Thyroid gland (tissue), 4 donors: ENCODE measurements at places on chromosomes 2 and 18. TPM values are rescaled to one million over a fixed set of nuclear protein-coding genes. Genes with fewer than 3 reads are reported as not detected.

DNA sequence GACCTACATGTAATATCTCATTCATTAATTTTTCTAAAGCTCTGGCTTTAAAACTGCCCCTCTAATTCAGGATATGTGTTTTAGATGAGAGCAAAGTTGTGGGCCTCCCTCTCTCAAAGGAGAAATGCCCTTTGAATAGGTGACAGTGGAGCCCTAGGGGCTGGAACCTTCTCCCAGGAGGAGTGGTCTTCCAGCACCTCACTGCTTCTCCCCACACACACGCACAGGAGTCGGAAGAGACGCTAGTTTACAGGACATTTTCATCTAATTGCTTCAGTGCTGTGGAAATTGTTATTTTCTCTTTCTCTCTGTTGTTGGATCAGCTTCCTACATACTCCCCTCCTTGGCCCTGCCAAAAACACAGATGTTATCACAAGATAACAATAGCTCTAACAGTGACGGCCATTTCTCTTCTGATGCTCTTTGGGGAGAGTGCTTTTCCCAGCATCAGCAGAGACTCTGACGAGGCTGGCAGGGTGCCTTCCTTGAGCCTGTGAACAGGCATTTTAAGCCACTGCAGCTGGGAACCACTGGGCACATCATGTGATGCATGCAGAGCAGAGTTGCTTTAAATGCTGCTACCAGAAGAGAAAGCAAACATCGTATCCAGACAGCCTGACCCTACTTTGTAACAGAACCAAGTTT, 209.4 kb upstream of the SP5 start:
- H3K4me3 ChIP-seq = no peak overlapping the region
- H3K27ac ChIP-seq = peak overlapping the region; percentile 19
- H3K36me3 ChIP-seq = no peaks in the 10 kb centered on the region
- H3K4me1 ChIP-seq = no peaks in the 10 kb centered on the region
- no peaks in the 10 kb centered on the region for H3K27me3 ChIP-seq

- H3K4me1 ChIP-seq = peaks cover 48% of the 10 kb centered on the region
- no peak overlapping the region for H3K27ac ChIP-seq
- peak overlapping the region; percentile 38 for H3K4me3 ChIP-seq
- DNase-seq = no peak
- peaks cover 27% of the 10 kb centered on the region for H3K27me3 ChIP-seq
Observed at GRCh38 chr2:170713543-170714380, 1.4 kb upstream of the SP5 start.

DNA sequence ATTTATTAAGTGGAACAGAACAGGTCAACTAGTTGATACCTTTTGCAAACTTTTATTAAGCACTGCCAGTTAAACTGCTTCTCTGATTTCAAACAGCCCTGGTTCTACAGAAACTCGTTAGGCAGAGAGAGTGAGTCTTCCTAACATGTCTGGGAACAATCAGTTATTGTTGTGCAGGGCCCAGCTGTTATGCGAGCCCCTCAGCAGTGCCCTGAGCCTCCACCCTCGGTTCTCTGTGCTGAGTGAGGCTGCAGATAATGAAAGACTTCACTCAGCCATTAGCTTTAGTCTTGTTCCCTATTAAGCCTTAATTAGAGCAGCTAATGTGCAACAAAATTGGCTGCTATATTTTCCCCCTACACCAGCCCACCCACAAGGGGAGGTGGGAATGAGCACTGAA, 39.6 kb downstream of the KCTD18 start:
- H3K4me3 ChIP-seq = no peak overlapping the region
- H3K27me3 ChIP-seq = no peaks in the 10 kb centered on the region
- H3K4me1 ChIP-seq = no peaks in the 10 kb centered on the region

DNA sequence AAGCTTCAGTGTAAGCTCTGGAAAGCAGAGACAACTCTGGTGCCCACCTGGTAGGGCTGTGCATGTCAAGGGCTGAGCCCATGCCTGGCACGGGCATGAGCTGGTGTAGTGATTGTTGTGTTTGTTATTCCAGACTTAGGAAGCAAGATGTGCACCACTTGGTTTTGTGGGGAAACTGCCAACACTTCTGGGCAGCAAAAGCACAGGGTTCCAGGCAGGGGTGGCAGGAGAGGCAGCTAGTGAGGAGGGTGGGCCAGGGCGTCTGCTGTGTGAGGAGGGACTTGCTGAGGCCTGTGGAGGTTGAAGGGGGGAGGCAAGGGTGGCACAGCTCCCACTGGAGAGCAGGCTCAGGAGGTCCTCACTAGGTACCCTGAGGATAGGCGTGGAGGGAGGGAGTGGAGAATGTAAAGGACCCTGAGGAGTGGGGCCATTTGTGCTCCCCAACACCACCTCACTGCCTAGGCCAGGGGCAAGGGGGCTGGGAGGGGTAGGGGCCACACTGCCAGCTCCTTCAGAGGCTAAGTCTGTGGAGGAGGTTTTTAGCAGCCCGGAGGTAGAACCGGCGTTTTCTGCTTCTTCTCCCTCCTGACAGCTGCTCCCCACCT, 104.0 kb upstream of the POU3F3 start:
- no peaks in the 10 kb centered on the region for H3K4me1 ChIP-seq
- H3K4me3 ChIP-seq = no peak overlapping the region
- no peak overlapping the region for H3K27ac ChIP-seq

UGT1A8 gene
- total RNA-seq = not detected
